Activated T-helper 2 cell treated with anti-CD3 and anti-CD28 coated beads, Interferon-gamma antibody, Interleukin-2, Interleukin-4, amounts not matched to agents 10 μg/mL and 5 μg/mL and 100 μg/mL, durations not matched to agents 14 hours and 24 hours and 36 hours (primary cell): ENCODE measurements at places on chromosomes 6 and 20. TPM values are rescaled to one million over a fixed set of nuclear protein-coding genes. Genes with fewer than 3 reads are reported as not detected.

Gene BANF2
- total RNA-seq: not detected in 2 replicates

Gene SEMG1
- total RNA-seq: not detected in 2 replicates

Gene CLVS2
- total RNA-seq: not detected in 2 replicates

Gene ASF1A
- total RNA-seq: 33.9 and 34.1 TPM in 2 replicates

Gene SLC17A2
- total RNA-seq: 0.41 and 0.55 TPM in 2 replicates

Gene CST5
- not detected in 2 replicates for total RNA-seq

Gene CLDN20
- 0.21 TPM in 1 of 2 replicates, not detected in the other for total RNA-seq

Gene MAS1
- not detected in 2 replicates for total RNA-seq

Gene RBM24
- not detected in 2 replicates for total RNA-seq

Gene CLPSL2
- total RNA-seq: not detected in 2 replicates

Gene ASCC3
- total RNA-seq: 62.9 and 63.5 TPM in 2 replicates

Gene NR2E1
- not detected in 2 replicates for total RNA-seq

Gene MOG
- not detected in 2 replicates for total RNA-seq

Gene CST4
- not detected in 2 replicates for total RNA-seq

Gene RHAG
- not detected in 2 replicates for total RNA-seq

Gene BIRC7
- total RNA-seq: not detected in 2 replicates

Gene RCAN2
- total RNA-seq: not detected in 2 replicates

Gene FABP7
- not detected in 2 replicates for total RNA-seq

Gene CDKAL1
- 30.5 and 31.2 TPM in 2 replicates for total RNA-seq

Gene BPIFB2
- not detected in 2 replicates for total RNA-seq

Gene ITPA
- total RNA-seq: 84.5 and 87.8 TPM in 2 replicates

Gene CTAGE9
- not detected in 2 replicates for total RNA-seq

Gene FYN
- total RNA-seq: 359 TPM in 2 replicates

Gene COL9A3
- total RNA-seq: 0.27 and 0.32 TPM in 2 replicates

Gene SPEF1
- not detected in 2 replicates for total RNA-seq

Gene WFDC10B
- not detected in 2 replicates for total RNA-seq

Gene C6orf163
- 1.1 TPM in 2 replicates for total RNA-seq

Gene ZNF311
- total RNA-seq: 0.59 and 0.87 TPM in 2 replicates

Gene MOCS1
- 1.2 and 1.6 TPM in 2 replicates for total RNA-seq

Gene ZKSCAN3
- total RNA-seq: 3.5 TPM in 2 replicates

Gene CFB
- 0.16 TPM in 1 of 2 replicates, not detected in the other for total RNA-seq

Gene DOK5
- 2.9 and 4.7 TPM in 2 replicates for total RNA-seq
